ENCODE measurements at places on chromosomes 3 and 15. TPM values are rescaled to one million over a fixed set of nuclear protein-coding genes. Genes with fewer than 3 reads are reported as not detected.

The CELF6 gene
- not detected for total RNA-seq

The CLDN11 gene
- 0.09 TPM for total RNA-seq

The THRB gene
- 1.3 TPM for total RNA-seq

The ERICH6 gene
- total RNA-seq, result 0.07 TPM

The DAZL gene
- not detected for total RNA-seq
